CD4-positive, alpha-beta T cell (primary cell): ENCODE measurements at places on chromosomes 13 and 19.

- DNase-seq: no peak
Observed at GRCh38 chr13:49927755-49928154, 8.4 kb downstream of the SPRYD7 start.

GRCh38 chr13:46082324-46082723, 22.5 kb downstream of the CPB2 start:
- no peak for DNase-seq

DNA sequence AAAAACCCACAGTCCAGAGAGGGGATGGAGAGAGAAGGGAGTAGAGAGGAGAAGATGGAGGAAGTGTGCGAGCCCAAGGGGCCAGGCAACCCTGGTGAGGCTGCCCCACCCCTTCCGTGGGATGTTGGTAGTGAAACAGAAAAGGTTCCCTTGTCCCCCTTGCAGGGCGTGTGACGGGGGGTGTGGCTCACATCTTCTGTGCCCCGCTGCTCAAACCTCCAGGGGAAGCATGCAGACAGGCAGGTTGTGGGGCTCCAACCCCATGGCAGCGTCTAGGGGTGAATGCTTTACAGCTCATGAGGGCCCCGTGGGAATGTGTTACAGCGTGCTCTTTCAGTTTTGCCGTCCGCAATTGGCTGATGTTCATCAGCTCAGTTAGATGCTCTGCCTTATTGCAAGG, 14.7 kb upstream of the EVI5L start:
- DNase-seq: no peak

GRCh38 chr13:73254827-73255226, 196.0 kb downstream of the KLF5 start:
- DNase-seq: no peak

DNA sequence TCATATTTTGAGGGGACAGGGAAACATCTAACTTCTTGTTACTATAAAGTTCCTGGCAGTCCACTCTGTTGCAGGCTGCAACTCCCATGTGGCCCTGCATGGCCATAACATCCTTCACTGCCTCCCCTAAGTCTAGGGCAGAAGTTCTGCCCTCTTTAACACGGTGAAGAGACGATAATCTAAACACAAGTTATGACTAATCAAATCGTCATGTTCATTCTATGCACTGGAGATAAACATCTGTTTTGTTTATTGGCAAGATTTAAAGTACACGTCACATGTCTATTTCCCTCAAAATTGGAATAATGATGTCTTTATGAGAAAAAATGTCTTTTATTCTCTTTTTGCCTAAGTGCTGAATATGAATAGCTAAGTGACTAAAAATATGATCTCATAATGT, 1629.4 kb downstream of the PCDH9 start:
- DNase-seq: no peak

- DNase-seq: no peak
Observed at GRCh38 chr13:97390941-97391600, 42.9 kb upstream of the RAP2A start.

- no peak for DNase-seq
Observed at GRCh38 chr19:32902448-32902847, 32.9 kb upstream of the SLC7A9 start.

DNA sequence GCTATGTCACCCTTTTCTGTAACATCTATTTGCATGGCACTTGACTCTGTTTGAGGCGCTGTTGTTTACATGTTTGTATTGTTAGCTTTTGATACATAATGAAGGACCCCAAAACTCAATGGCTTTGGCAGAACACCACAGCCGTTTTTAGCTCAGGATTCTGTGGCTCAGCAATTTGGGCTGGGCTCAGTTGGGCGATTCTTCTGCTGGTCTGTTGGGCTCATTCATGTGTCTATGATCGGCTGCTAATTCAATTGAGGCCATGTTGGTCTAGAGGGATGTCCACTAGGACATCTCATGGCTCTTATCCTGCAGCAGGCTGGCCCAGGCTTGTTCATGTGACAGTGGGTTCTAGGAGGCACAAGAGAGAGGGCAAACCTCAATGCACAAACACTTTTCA, 33.9 kb downstream of the VSTM2B start:
- DNase-seq: no peak

DNA sequence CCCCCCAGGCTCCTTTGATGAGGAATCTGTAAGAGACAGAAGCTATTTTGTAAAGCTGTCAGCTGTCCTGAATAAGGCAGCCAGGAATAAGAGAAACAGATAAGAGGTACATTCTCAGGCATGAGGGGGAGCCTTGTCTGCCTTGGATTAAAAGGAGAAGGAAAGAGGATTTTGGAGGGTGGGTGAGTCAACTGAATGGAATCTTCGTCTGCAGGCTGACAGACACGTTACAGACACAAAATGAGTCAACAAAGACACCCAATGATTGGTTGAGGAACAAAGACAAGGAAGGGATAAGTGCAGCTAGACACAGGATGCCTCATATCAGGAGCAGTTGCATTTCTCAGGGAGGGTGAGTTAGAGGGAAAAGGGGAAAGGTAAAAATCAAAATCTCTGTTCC, 162.5 kb downstream of the OLFM4 start:
- no peak for DNase-seq

DNA sequence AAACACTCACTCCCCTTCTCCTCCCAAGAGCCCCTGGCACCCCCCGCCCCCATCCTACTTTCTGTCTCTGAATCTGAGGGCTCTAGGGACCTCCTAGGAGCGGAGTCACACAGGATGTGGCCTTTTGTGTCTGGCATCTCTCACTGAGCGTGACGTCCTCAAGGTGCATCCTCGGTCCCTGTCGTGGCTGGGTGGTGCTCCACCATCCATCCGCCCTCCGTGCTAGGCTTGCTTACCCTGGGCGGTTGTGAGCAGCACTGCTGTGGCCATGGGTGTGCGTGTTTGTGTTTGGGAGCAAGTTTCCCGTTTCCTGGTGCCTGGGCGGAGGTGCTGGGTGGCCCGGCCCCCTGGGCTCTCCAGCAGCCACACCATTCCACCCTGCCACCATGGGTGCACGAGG, 12.2 kb downstream of the PLEKHJ1 start:
- DNase-seq: no peak

DNA sequence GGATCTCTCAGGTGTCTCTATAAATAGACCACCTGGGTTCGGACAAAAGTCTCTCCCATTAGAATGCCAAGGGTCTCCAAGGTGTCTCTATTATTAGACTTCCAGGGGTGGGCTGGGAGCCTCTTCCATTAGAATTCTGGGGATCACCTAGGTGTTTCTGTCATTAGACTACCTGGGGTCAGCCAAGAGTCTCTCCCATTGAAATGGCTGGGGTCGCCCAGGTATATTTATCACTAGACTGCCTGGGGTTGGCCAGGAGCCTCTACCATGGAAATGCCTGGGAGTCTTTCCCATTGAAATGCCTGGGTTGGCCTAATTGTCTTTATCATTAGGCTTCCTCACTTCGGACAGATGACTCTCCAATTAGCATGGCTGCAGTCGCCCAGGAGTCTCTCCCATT, 1565.5 kb downstream of the UQCRFS1 start:
- DNase-seq: no peak

DNA sequence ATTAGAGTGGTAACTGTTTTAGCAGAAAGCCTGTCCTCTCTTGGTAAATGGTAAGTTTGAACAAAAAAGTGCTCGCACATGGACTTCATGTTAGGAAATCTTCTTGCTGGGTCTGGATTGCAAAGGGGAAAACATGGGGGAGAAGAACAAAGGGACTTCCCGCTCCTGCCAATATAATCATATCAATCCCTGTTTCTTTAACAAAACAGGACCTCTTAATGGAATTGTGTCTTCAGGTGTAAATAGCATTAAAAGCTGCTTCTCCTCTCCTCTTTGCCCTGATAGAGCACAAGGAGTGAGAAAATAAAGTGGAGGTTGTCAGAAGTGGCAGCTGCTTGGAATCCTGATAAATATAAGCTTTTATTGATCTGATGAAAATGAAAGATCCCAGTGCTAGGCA, 20.4 kb upstream of the ZNF536 start:
- DNase-seq: no peak

DNA sequence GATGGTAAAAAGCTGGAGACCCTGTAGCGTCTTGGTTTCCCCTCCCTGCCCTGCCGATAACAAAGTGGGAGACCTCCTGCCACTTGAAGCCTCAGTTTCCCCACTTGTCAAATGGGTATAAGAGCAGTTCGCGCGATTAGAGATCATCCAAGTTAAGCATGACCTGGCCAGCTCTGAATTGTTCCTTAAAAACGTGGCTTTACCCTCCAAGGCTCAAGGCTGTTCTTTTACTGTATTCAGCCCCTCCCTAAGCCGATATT, 421 bp downstream of the TNPO2 start:
- no peak for DNase-seq

DNA sequence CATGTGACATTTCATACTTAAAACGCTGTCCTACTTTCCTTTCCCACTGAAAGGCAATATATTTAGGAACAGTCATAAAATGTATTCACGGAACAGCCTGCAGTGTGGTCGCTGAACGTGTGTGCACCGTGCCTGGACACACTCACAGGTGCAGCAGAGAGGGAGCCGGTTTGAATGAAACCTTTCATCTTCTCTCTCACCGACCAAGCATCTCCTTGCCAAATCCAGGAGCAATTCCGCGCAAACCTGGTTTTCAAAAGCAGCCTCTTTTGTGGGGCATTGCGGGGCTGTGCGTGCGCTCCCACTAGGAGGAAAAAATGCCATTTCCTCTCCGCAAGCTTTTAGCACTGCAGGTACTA, 1.0 kb downstream of the DCLK1 start:
- no peak for DNase-seq

DNA sequence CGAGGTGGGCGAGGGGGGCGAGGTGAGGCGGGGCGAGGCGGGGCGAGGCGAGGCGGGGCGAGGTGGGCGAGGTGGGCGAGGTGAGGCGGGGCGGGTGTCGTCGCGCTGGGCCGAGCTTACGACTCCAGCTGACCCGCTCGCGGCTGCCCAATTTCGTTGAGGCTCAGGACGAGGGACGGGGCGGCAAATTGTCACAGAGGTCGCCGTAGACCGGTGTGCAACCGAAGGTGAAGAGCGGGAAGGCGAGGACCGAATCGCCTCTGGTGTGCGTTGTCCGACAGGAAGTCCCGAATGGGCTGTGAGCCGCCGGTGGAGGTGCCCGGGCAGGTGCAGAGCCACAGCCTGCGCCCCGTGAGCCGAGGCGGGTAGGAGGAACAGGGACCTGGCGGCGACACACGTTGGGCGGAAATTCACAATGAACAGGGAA, at the start of gene LACC1:
LACC1 (plus strand) TSS at position 150 of the 427 bp plus-strand sequence. CDS start 1,082 bp downstream, outside the sequence.
- peak; percentile 21 for DNase-seq

- DNase-seq: no peak
Observed at GRCh38 chr13:29957320-29957719, 106.9 kb upstream of the UBL3 start.

DNA sequence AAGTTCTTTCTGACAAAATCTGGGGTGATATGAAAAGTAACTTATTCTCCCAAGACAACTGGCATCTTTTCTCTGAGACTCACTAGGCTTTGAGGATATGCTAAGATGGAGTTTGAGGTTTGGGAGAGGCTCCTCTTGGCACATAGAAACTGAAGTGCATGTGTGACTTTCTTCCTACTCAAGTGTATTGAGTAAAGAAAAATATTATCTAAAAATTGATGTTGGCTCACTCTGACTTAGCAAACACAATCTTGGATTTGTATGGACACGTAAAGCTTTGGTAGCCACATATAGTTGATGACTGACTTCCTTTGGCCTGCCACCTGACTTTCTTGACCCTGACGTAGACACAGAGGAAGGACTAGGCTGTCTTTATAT, 71.1 kb upstream of the KLF12 start:
- DNase-seq: no peak

GRCh38 chr13:114152831-114153371, 20.5 kb upstream of the RASA3 start:
- no peak for DNase-seq

- no peak for DNase-seq
Observed at GRCh38 chr13:85985797-85986196, 186.6 kb upstream of the SLITRK6 start.
